ENCODE measurements at places on chromosomes 3 and 15.
A peak's percentile ranks its signal among the peaks of the same experiment; 100 is the strongest.

- no peak for DNase-seq
Observed at GRCh38 chr15:47614360-47615011, 102.8 kb upstream of the SEMA6D start.

GRCh38 chr15:85164841-85165466 lies 183.3 kb downstream of the PDE8A start:
- no peak for DNase-seq

- DNase-seq: no peak
Observed at GRCh38 chr3:3605226-3605625, 194.0 kb upstream of the LRRN1 start.

DNA sequence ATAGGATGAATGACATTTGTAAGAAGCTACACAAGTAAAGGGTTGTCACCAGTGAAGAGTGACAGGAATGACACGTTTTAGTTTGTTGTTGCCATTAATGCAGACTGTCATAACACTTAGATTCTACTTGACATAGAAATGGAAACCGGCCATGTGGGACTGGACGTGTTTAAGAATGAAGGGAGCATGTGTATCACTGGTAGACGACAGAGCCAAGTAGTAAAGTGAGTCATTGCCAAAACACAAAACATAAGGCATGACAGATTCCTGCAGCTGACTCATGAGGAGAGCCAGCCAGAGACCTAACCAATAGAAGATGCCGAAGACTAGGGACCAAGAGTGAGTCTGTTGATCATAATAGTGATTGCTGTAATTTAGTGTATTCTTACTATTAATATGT lies 106.2 kb upstream of the PLAAT1 start:
- no peak for DNase-seq

DNA sequence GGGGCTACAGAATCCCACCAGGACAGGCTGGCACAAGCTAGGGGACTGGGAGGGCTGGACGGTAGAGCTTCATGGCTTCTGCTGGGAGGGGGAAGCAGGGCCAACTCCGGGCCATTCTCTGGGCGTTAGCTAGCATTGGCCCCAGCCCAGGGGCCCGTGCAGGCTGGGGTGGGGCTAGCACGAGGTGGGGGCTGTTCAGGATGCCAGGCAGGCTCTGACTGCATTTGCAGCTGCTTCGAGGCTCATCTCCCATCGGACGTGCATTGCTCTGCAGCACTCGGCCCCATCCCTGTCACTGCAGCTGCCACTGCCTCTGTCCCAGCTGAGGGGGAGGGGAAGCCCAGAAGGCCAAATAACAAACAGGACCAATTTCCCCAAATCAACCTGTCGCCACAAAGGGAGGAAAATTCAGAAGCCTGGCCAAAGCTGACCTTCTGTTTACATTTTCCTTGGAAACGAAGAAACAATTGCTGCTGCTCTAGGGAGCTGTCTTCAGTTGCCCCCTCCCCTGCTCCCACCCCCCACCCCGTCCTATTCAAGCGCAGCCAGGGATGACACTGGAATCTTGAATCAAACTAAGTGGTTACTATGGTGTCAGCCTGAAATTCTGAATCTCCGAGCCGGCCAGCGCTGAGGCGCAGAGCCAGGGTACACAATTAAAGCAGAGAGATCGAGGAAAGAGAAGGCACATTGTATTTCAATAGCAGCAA lies 138.8 kb upstream of the PRR20G start:
- no peak for DNase-seq

DNA sequence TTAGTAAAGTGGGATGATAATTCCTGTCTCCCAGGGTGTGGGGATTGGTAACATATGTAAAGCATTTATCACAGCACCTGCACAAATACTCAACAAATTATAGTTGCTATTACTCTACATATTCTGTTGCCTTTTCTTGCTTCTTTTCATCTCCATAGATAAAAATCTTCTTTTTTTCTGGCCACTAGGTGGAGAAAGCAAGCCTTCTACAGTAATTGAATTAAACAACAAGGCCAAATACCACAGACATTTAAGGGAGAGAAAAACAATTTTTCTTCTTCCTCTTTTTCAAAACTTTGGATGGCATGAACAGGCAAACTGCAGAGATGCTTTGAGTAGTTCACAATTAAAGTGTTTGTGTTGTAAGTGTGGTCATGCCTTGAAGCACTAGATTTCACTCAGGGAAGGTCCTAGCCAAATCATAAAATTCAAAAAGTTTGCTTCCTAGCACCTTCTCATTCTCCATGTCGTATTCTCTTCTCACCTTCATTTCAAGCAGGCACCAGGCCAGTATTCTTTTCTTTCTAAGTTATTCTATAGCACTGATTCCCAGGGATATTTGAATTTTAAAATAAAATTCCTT lies 493.4 kb upstream of the TGFBR2 start:
- no peak for DNase-seq

- DNase-seq: no peak
Observed at GRCh38 chr3:190096345-190096744, 24.4 kb downstream of the P3H2 start.

- DNase-seq: no peak
Observed at GRCh38 chr15:73716417-73716816, 32.2 kb downstream of the CD276 start.

DNA sequence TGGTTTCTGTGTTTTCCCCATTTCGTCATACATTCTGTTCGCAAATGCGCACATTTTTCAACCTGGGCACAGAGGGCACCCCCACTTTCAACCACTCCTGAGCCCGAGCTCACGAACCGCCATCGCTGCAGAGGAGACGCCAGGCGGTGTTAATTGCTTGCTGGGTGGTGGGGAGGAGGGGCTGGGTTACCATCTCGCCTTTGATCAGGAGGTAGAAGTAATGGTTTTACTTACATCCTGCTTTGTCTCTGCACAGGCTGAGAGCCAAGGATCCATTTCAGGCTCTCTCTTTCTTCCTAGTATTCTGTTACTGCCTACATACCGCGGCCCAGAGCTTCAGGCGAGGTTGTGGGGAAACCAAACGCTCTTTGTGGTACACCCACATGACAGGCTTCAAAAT lies 177.3 kb upstream of the WNT5A start:
- DNase-seq: no peak

- no peak for DNase-seq
Observed at GRCh38 chr3:150653110-150653561, 50.0 kb downstream of the SELENOT start.

DNA sequence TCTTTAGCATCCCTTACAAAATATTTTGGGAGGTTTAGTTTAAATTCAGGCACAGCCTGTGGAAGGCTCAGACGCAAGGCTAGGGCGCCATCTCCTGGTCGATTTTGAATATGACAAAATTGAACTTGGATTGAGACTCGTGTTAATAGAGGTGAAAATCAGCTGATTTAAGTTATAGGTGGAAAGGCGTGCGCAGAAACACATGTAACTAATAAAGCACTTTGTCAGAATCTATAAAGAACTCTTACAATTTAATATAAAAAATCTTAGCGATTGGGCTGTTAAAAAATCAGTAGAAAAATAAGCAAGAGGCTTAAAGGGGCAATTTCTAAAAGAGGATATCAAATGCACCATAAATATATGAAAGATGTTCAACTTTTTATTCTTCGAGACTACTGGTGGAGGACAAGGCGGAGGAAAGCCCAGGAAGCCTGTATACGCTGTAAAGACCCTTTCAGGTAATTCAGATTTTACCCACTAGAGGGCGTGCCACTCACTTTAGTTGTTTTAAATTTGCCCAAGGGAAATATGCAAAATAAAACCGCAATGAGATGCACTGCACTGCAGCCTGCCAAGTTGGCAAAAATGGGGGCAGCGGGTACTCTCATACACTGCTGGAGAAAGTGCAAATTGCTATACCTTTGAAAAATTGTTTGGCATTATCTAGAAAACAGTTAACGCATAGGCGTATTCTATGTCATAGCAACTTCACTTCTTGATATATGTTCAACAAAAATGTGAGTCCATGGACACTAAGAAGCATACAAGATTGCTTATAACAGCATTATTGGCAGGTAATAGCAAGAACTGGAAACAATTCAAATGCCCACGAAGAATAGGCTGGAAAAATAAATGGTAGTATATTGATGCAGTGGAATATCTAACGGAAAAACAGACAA lies 64.7 kb downstream of the SLC30A4 start:
- peak; percentile 65 for DNase-seq

DNA sequence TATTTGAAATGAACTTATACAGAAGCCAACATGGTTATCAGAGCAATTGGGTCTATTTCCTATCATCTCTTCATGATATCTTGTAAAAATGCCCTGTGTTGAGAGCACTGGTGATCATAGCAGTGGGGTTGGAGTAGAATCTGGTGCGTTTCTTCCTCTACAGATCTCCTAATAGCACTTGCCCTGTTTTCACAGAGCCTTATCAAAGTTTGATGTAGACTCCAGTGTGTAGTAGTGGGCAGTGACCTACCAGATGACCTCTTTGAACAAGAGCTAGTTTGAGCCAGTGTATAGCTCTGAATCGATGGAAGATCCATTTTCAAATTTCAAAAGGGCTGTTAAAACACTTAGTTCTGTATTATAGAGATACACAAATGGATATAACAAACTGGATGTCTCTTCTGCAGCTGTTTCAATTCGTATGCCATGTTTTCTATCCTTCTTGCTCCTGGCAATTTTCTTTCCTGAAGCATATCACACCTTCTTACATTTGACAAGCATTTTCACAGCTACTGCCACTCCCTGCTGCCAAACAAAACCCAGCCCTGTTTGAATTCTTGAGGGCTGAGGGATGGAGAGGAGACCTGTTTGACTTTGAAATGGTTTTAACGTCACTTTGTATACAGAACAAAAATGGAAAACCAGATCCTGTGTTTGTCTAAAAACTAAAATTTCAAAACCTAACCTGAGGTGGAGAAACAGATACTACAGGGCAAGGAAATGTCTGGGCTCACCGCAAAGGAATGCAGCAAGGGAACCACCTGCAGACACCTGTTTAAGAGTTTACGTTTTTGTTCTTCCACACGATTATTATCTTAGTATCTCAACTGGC lies 354.5 kb upstream of the TPRG1 start:
- no peak for DNase-seq

GRCh38 chr3:45711931-45712330 lies 22.7 kb downstream of the SACM1L start:
- no peak for DNase-seq

GRCh38 chr3:83453056-83453455 lies 1505.7 kb upstream of the CADM2 start:
- DNase-seq: no peak

- DNase-seq: no peak
Observed at GRCh38 chr15:58467722-58468423, 36.1 kb downstream of the LIPC start.

- no peak for DNase-seq
Observed at GRCh38 chr3:173663696-173664111, 266.2 kb downstream of the NLGN1 start.

DNA sequence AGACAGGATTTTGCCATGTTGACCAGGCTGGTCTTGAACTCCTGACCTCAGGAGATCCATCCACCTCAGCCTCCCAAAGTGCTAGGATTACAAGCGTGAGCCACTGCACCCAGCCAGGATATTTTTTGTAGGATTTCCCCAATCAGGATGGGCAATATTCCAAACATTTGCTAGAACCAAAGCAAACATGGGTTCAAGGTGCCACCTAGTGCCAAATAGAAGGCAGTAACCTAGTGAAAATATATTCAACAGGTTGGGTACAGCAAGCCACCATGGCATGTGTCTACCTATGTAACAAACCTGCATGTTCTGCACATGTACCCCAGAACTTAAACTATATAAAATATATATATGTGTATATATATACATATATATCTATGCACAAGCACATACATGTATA lies 185.9 kb upstream of the CADM2 start:
- DNase-seq: no peak

- DNase-seq: no peak
Observed at GRCh38 chr3:58175437-58176184, 35.2 kb downstream of the DNASE1L3 start.

DNA sequence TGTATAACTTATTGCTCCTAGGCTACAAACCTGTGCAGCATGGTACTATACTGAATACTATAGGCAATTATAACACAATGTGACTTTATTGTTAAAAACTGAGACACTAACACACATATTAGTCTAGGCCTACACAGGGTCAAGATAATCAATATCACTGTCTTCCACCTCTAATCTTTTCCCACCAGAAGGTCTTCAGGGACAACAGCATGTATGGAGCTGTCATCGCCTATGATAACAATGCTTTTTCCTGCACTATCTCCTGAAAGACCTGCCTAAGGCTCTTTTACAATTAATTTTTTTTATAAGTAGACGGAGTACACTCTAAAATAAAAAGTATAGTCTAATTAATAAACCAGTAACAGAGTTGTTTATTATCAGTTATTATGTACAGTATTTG lies 60.9 kb downstream of the LRRC28 start:
- DNase-seq: no peak

GRCh38 chr3:192875971-192876565 lies 41.6 kb downstream of the MB21D2 start:
- DNase-seq: no peak

DNA sequence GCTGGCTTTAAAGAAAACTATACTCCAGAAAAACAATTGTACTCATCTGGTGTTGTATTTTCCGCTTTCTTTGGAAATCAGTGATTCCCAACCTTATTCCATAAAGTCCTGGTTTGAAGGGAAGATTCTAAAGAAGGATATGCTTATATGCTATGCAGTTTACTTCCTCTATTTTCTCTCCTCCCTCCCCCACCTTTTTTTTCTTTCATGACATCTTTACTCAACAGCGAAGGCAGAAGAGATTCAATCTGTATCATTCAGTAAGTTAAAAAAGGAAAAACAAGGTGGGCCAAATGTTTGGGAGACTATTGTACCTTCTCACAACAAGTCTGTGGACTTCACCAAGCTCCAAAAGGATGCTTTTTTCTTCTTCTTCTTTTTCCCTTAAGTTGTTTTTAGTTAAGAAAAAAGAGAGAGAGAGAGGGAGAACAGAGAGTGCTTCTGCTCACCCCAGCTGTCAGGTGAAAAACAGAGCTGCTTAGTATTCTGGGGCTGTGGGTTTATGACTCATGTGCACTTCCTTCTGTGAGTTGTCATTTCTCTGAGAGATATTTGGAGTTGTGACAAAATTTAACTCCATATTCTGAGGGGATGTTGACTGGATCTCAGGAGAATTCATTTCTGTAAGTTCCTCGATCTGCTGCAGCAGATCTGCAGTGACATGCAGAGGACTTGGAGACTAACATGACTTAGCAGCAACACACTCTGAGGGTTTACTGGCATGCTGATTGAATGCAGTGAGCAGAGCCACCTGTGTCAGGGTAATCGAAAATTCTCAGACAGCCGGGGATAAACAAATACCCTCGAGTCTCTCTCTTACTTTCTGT lies 70.7 kb downstream of the SSR3 start:
- DNase-seq: peak; percentile 47

GRCh38 chr3:181952221-181952620 lies 240.5 kb downstream of the SOX2 start:
- no peak for DNase-seq

GRCh38 chr15:71798641-71799040 lies 11.7 kb upstream of the NR2E3 start:
- no peak for DNase-seq

Data from activated naive CD4-positive, alpha-beta T cell treated with anti-CD3 and anti-CD28 coated beads, Interleukin-2, amount 50 U/mL, for 16 hours (primary cell).